ENCODE measurements at places on chromosomes 3 and 15. TPM values are rescaled to one million over a fixed set of nuclear protein-coding genes. Genes with fewer than 3 reads are reported as not detected.

- no peak for DNase-seq
- H3K27me3 ChIP-seq: no peaks in the 10 kb centered on the region
- no peak overlapping the region for H3K27ac ChIP-seq
- H3K4me1 ChIP-seq: no peaks in the 10 kb centered on the region
- no peaks in the 10 kb centered on the region for H3K36me3 ChIP-seq
Measured at GRCh38 chr15:45948181-45948621, 313.4 kb downstream of the SQOR start.

APBA2 gene
- 4.2 TPM for total RNA-seq

DNA sequence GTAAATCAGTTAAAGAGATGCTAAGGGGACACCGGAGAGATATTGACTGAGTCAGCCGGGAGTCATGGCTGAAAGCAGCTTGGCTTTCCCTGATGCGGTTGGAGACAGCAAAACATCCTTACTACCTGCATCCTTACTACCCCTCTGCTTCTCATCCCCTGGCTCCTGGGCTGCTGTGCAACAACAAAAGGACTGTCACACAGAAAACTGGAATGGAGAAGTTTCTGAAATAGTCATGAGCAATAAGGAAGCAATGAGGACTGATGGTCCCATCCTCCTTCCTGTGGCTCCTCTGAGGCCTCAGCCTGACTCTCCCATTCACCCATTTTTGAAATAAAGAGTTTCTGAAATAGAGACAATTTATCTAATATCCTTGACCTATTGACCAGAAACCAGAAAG is 1.1 kb downstream of the HCLS1 start:
- peaks cover 8% of the 10 kb centered on the region for H3K4me1 ChIP-seq
- H3K36me3 ChIP-seq: peaks cover 19% of the 10 kb centered on the region
- peak overlapping the region; percentile 77 for H3K27ac ChIP-seq
- no peaks in the 10 kb centered on the region for H3K27me3 ChIP-seq

DNA sequence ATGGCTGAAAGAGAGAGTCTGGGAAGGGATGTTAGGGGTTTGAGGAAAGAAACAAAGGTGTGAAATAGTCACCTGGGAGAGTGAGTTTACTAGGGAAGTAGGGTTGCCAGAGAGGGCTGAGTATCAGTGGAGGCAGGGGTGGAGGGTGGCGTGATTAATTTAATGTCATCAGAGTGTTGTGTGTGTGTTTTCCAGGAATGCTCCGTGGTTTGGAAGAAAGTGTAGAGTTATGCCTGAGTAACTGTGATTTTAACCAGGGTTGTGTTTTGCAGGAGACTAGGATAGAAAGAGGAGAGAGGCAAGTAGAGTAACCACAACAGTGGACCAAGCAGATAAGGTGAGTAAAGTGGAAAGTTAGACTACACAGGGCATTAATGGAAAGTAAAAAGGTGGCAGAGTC is 27.2 kb downstream of the PLD1 start:
- H3K27ac ChIP-seq: no peak overlapping the region
- no peaks in the 10 kb centered on the region for H3K27me3 ChIP-seq
- H3K4me3 ChIP-seq: no peak overlapping the region
- no peak for DNase-seq
- no peaks in the 10 kb centered on the region for H3K4me1 ChIP-seq
- H3K36me3 ChIP-seq: no peaks in the 10 kb centered on the region

- no peak for DNase-seq
- H3K4me3 ChIP-seq: no peak overlapping the region
- no peaks in the 10 kb centered on the region for H3K4me1 ChIP-seq
- no peak overlapping the region for H3K27ac ChIP-seq
Measured at GRCh38 chr15:40543082-40543481, 21.8 kb downstream of the CCDC32 start.

- H3K27ac ChIP-seq: no peak overlapping the region
- no peaks in the 10 kb centered on the region for H3K4me1 ChIP-seq
- H3K4me3 ChIP-seq: no peak overlapping the region
- H3K36me3 ChIP-seq: no peaks in the 10 kb centered on the region
- no peak for DNase-seq
- H3K27me3 ChIP-seq: no peaks in the 10 kb centered on the region
Measured at GRCh38 chr3:176714034-176714433, 483.2 kb downstream of the TBL1XR1 start.

LTF gene
- total RNA-seq: 14.3 TPM

ESYT3 gene
- total RNA-seq: 66.4 TPM

- peak within 1 kb of the TSS; percentile 72 for H3K27ac ChIP-seq
- H3K36me3 ChIP-seq: no peaks in the 10 kb centered on the region
- H3K4me1 ChIP-seq: peaks cover 8% of the 10 kb centered on the region
- H3K27me3 ChIP-seq: no peaks in the 10 kb centered on the region
Measured at GRCh38 chr15:69298697-69299441, at the start of gene PAQR5. Gene PAQR5, plus strand, starts transcription at chr15:69298912. Its CDS starts 61,169 bp downstream, at chr15:69360081.

ILDR1 gene
- total RNA-seq: 6.9 TPM

GOLGA8T gene
- total RNA-seq: 0.20 TPM

SERPINI2 gene
- not detected for total RNA-seq

- H3K36me3 ChIP-seq: no peaks in the 10 kb centered on the region
- no peak overlapping the region for H3K27ac ChIP-seq
- no peaks in the 10 kb centered on the region for H3K27me3 ChIP-seq
- H3K4me3 ChIP-seq: no peak overlapping the region
- DNase-seq: no peak
- no peaks in the 10 kb centered on the region for H3K4me1 ChIP-seq
Measured at GRCh38 chr3:178560759-178561158, 24.5 kb downstream of the KCNMB2 start.

DNA sequence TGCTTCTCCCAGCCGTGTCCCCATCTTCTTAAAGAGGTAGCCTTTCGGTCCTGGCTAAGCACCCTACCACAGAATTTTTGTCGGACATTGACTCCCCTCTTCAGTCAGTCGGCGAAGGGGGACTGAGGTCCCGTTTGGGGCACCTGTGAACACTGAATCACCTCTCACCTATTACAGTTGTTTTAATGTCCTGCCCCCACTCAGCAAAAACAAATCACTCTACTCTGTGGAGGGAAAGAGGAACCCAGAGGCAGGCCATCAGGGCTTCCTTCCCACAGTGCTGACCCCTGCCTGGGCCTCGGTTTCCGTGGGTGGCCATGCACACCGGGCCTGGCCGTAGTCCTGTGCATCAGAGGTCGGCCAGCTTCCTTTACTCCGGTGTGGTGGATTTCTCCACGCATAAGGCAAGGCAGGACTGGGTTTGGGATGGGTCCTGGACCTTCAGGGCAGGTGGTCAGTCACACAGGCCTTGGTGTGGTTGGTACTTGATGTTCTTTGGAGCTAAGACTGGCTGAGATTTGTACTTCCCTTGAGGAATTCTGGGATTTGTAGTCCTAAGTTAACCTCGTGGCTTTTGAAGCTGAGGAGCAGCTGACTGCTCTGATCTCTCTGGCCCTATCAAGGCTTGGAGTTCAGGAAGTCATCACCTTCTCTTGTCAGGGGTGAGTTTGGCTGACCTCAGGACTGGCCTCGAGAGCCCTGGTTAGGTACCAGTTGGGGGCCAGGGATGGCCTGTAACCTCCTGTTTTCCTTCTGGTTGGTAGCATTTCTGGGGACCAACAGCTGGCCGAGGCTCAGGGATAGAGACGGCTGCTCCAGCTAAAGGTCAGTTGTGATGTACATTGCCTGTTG is 627 bp upstream of the FAM131A start:
- H3K36me3 ChIP-seq: peaks cover 39% of the 10 kb centered on the region
- no peak for DNase-seq
- H3K4me3 ChIP-seq: peak overlapping the region; percentile 72
- H3K27me3 ChIP-seq: no peaks in the 10 kb centered on the region

GRCh38 chr3:87733671-87734367 is 325.0 kb downstream of the CGGBP1 start:
- no peaks in the 10 kb centered on the region for H3K27me3 ChIP-seq
- no peaks in the 10 kb centered on the region for H3K4me1 ChIP-seq
- DNase-seq: no peak
- no peak overlapping the region for H3K27ac ChIP-seq

PLA2G4E gene
- total RNA-seq: 1.5 TPM

RPL4 gene
- 1,699 TPM for total RNA-seq

DNA sequence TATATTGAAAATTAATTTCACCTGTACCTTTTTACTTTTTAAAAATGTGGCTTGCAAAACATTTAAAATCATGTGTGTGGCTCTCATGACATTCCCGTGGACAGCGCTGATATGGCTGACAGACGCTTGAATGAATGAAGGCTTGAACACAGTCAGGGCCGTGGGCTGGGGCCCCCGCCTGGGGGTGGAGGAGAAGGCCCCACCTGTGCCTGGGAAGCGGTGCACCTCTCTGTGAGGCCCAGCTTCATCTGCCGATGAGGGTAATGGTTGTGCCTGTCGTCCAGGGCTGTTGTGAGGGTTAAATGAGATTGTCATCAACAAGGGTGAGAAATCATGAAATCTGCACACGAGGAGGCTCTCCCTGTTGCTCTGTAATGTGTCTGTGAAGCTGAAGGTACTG is 85.9 kb upstream of the PRR23E start:
- no peaks in the 10 kb centered on the region for H3K4me1 ChIP-seq
- H3K27ac ChIP-seq: no peak overlapping the region
- no peaks in the 10 kb centered on the region for H3K36me3 ChIP-seq
- no peak for DNase-seq
- no peaks in the 10 kb centered on the region for H3K27me3 ChIP-seq

DNA sequence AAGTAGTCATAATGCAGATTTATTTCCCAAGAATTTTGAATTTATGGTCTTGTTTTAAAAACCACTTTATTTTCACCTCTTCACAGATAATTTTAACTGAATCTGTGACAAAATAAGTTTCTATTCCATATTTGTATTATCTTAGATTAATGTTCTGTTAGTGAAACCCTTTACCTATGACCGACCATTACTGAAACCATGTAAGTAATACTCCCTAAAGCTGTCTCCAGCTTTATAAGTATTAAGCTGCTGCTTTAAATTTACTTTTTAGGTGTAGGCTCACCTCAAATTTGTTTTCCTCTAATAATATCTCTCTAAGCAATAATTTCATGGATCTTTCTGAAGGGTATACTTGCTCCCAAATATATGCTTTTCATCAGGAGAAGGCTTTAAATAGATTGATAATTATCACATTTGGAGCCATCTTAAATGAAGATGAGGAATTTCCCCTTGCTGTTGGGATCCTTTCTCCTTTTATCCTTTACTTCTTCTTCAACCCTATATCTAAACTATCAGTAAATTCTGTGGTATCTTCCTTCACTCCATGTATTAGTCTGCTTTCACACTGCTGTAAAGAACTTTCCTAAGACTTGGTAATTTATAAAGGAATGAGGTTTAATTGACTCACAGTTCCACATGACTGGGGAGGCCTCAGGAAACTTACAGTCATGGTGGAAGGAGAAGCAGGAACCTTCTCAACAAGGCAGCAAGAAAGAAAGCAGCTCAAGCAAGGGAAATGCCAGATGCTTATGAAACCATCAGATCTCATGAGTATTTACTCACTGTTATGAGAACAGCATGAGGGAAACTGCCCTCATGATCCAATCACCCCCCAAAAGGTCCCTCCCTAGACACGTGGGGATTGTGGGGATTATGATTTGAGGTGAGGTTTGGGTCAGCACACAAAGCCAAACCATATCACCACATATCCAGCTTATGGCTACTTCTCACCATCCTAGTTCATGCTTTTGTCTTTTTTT is 92.3 kb upstream of the P2RY1 start:
- no peak overlapping the region for H3K27ac ChIP-seq
- H3K36me3 ChIP-seq: no peaks in the 10 kb centered on the region
- H3K4me3 ChIP-seq: no peak overlapping the region

CHP1 gene
- total RNA-seq: 175 TPM

GABRB3 gene
- 3.2 TPM for total RNA-seq

DNA sequence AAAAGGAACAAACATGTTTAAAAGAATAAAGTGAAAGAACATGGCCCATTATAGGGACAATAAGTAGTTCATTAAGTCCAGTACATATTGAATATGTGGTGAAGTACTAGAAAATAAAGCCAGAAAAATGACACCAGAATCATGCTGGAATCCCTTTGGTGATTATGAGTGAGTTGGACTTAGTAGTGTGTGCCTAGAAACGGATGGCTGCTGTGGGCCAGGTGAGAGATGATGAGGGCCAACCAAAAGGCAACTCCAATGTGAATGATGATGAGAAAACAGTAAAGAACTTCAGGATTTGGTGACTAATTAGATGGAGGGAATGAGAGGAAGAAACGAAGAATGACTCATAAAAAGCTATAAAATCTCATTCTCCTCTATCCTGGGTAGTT is 3.3 kb downstream of the CRYGS start:
- DNase-seq: no peak
- no peaks in the 10 kb centered on the region for H3K27me3 ChIP-seq
- no peak overlapping the region for H3K4me3 ChIP-seq
- no peak overlapping the region for H3K27ac ChIP-seq
- peaks cover 18% of the 10 kb centered on the region for H3K36me3 ChIP-seq

- H3K27ac ChIP-seq: peak overlapping the region; percentile 86
- peaks cover 76% of the 10 kb centered on the region for H3K4me1 ChIP-seq
- H3K27me3 ChIP-seq: no peaks in the 10 kb centered on the region
Measured at GRCh38 chr3:63970631-63971475, 52.4 kb downstream of the PSMD6 start.

- no peak overlapping the region for H3K27ac ChIP-seq
- no peaks in the 10 kb centered on the region for H3K27me3 ChIP-seq
- H3K4me3 ChIP-seq: no peak overlapping the region
Measured at GRCh38 chr15:23514484-23514883, 51.0 kb upstream of the MKRN3 start.

CCR8 gene
- total RNA-seq: not detected

EPHB3 gene
- 7.8 TPM for total RNA-seq

GRCh38 chr15:88142121-88142520 is 114.4 kb downstream of the NTRK3 start:
- H3K4me3 ChIP-seq: no peak overlapping the region
- H3K36me3 ChIP-seq: no peaks in the 10 kb centered on the region
- no peak for DNase-seq
- no peaks in the 10 kb centered on the region for H3K27me3 ChIP-seq
- no peaks in the 10 kb centered on the region for H3K4me1 ChIP-seq
- no peak overlapping the region for H3K27ac ChIP-seq

IL17RC gene
- total RNA-seq: 26.9 TPM

DNA sequence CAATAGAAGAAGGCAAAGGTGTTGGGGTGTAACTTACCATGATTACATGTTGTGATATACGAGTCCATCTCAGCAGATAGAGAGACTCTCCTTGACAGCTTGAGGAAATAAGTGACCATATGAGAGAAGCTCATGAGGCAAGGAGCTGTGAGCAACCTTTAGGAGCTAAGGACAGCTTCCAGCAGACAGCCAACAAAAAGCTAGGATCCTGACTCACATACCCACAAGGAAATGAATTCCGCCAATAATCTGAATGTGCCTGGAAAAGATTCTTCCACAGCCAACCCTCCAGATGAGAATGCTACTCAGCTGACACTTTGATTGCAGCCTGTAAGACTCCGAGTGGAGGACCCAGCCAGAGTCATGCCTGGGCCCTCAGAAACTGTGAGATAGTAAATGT is 339.6 kb upstream of the TPRG1 start:
- no peak overlapping the region for H3K27ac ChIP-seq
- H3K27me3 ChIP-seq: no peaks in the 10 kb centered on the region
- no peak for DNase-seq
- H3K36me3 ChIP-seq: no peaks in the 10 kb centered on the region
- no peaks in the 10 kb centered on the region for H3K4me1 ChIP-seq
- H3K4me3 ChIP-seq: no peak overlapping the region

DGKG gene
- 4.7 TPM for total RNA-seq

GRCh38 chr15:66800584-66801235 is 98.7 kb downstream of the SMAD6 start:
- H3K36me3 ChIP-seq: no peaks in the 10 kb centered on the region
- no peak for DNase-seq

CHRM5 gene
- not detected for total RNA-seq
